ENCODE measurements at places on chromosomes 3 and 15.

- no peak for DNase-seq
Observed at GRCh38 chr15:98775498-98776230, 127.3 kb downstream of the IGF1R start.

DNA sequence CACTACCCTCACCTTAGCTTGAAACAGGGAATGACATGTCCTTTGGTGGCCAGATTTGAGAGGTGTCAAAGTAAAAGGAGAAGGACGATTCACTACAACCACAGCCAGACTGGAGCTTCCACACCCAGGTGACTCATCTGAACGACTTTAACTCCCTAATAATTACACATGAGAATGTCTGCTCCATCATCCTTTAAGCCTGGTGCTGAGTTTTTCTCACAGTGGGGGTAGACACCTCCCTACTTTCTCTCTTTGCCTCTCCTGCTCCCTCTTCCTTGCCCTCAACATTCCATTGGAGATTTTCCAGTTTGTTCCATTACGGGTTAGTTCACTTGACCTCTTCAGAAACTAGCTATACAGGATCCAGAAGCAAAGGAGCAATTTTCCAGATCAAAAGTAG is 154.3 kb upstream of the BHLHE40 start:
- DNase-seq, result no peak

- DNase-seq, result no peak
Observed at GRCh38 chr15:62391641-62392262, 226.7 kb upstream of the C2CD4B start.

DNA sequence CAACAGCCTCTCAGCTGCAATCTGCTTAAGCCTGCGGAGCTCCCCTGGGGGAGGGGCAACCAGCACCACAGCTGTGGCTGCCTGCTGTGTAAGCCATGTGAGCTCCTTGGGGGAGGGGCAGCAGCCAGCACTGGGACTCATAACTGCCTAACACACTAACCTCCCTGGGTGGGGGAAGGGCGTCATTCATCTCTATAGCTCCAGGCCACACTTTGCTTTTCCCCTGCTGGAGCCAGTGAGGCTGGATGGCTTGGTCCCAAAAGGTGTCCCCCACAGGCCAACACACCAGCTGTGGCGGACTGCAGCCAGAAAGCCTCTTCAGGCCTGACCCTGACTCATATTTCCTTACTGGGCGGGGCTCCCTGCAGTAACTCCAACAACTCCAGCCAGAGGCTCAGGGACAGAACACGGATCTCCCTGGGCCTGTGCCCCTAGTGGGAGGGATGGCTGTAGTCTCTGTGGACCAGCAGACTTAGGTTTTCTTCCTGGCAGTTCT is 129.8 kb downstream of the PPM1L start:
- DNase-seq, result no peak

DNA sequence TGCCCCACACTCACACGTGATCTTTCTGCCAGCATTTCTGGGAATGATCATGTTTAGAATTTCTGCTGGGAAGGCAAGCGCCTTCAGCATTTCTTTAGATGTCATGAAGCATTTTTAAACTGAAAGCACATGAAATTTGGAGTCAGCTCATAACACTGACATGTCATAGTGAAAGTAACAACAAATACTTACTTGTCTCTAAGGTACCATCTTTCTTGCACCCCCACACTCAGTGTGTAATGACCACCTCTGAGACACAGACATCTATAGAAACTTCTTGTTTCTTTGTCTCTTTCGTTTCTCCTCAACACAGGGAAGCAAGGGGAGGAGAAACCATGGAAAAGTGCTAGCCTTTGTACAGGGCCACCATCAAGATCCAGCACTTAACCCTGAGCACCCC is 171.7 kb downstream of the RORA start:
- DNase-seq, result no peak

DNA sequence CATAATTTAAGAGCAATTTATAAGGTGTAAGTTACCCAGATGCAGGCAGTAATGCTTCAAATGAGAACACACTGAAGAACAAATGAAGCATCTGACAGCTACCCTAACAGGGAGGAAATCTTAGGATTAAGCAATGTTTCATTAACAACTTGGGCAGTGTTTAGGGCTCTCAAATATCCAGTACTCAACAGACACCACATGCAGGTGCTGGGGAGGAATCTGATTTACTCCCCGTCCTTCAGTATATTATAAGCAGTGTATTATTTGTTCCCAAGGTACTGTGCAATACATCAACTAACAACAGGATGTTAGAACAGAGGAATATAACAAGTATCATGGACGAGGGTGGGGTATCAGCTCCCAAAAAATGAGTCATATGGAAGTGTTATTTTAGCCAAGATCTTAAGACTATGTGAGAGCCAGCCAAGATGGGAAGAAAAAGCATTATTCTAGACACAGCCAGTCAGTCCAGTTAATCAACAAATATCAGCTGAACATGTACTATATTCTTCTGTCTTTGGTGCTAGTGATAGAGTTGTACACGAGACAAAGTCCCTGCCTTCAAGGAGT is 20.4 kb downstream of the BTBD1 start:
- no peak for DNase-seq

Measured in stimulated activated CD8-positive, alpha-beta memory T cell treated with anti-CD3 and anti-CD28 coated beads, Interleukin-12 subunit alpha, Interleukin-12 subunit beta, amount 100 ng/mL, for 4 hours (primary cell).